ENCODE measurements at places on chromosomes 4 and X.

- DNase-seq, result no peak
Measured at GRCh38 chr4:70449220-70449619, 22.8 kb upstream of the MUC7 start.

DNA sequence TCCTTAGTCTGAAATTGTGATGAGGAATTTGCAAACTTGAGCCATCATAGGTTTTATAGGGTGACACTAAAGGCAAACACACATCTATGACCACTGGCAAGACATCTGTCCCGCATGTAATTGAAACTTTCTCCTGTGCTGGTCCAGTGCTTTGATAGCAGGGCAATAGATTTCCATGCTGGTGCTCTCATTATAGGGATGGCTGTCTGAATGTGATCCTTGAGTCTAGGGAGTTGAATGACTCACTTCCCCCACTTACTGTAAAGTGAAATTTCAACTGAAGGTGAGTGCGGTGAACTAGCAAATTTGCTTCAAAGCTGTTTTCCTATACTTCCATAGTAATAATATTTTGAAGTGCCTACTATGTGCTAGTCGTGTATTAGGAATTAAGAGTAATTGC is 1630.0 kb downstream of the STIM2 start:
- no peak for DNase-seq

- DNase-seq, result no peak
Measured at GRCh38 chr4:118972167-118972566, 83.5 kb downstream of the SYNPO2 start.

- DNase-seq, result no peak
Measured at GRCh38 chrX:140038842-140039241, 73.5 kb upstream of the CXorf66 start.

- DNase-seq, result peak; percentile 84
Measured at GRCh38 chr4:16001484-16001858, 38.5 kb upstream of the FGFBP2 start.

DNA sequence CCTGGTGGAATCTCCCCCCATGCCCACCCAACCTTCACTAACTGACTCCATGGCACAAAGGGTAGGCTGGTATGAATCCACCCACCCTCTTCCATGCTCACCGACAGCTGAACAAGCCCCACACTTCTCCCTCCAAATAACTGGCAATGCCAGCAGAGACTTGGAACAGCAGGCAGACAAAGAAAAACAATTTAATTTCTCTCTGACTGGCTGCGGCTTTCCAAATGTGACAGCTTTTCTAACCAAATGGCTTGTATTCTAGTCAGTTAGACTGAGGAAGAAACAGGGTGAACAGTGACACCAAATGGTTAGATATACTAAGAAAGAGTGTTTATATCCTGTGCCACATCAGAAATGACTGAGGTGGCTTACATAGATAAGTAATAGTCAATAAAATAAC is 199.3 kb upstream of the ADAMTS3 start:
- DNase-seq, result no peak

GRCh38 chr4:173214231-173214630 is 45.6 kb downstream of the GALNT7 start:
- no peak for DNase-seq

- DNase-seq, result no peak
Measured at GRCh38 chr4:42562016-42562415, 94.9 kb downstream of the ATP8A1 start.

DNA sequence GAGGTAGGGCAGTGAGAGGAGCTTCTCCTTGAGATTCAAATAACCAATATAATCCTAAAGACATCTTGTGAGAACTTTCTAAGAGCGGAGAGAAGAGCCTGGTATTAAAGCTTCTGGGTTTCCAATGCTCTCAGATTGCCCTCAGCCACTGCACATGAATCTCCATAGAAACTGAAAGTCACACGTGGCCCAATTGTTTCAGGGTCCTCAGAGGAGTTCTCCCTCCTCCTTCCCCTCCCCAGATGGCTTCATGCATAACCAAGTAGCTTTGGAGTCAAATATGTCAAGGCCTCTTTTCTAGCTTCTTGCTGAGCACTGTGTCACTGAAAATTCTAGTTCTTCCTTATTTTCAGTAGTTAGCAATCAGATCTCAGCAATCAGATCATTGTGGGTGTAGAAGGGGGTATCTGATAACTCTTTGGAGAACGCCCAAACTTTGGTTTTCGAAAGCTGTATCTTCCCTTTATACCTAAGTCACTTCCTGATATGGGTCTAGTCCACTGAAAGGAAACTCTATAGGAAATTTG is 2.2 kb downstream of the BTK start:
- peak; percentile 87 for DNase-seq

DNA sequence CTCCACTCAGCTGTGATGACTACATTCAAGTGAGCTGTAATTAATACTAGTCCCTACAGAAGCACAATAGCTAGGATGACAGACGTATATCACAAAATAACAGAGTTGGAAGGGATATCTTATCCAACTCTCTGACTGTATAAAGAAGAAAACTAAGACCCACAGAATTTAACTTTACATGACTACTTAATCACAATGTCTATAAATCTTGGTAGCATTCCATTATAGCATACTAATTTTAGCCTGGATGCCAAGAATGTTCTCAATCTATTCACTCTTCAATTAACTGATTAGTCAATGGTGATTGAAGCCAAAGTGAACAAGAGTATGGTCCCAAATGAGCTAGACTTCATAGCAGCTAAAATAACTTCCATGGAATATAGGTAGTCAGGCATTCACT is 31.2 kb downstream of the RPS6KA6 start:
- no peak for DNase-seq

GRCh38 chrX:12871257-12871656 is 4.4 kb downstream of the TLR7 start:
- DNase-seq, result no peak

DNA sequence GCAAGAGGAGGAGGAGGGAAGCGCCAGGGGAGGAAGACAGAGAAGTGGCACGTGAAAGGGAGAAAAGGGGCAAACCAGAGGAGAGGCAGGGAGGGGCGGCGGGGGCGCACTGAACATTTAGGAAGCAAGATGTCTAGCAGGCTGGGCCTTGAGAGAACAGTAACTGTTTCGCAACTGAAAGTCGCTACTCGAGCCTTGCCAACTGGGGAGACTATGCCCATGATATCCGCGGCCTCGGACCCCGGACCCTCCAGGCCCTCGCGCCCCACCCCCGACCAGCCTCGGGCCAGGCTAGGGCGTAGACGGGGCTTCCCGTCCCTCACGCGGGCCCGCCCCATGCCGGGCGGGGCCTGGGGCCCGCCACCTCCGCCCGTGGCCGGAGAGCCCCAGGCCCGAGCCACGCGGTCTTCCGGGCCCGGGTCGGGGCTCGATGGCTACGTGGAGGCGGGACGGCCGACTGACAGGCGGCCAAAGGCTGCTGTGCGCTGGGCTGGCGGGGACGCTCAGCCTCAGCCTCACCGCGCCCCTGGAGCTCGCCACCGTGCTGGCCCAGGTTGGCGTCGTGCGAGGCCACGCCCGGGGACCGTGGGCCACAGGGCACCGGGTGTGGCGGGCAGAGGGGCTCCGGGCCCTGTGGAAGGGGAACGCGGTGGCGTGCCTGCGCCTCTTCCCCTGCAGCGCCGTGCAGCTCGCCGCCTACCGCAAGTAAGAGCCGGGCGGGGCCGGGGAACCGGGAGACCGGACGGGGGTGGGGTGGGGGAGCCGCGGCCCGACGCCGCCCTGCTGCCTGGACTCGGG is at the start of gene SLC25A43:
Gene SLC25A43, plus strand, starts transcription at position 363 of the 798 bp plus-strand sequence. Its CDS starts 68 bp downstream, at position 431.
- peak; percentile 57 for DNase-seq

GRCh38 chr4:47882228-47882627 is 32.2 kb downstream of the NFXL1 start:
- DNase-seq, result no peak

DNA sequence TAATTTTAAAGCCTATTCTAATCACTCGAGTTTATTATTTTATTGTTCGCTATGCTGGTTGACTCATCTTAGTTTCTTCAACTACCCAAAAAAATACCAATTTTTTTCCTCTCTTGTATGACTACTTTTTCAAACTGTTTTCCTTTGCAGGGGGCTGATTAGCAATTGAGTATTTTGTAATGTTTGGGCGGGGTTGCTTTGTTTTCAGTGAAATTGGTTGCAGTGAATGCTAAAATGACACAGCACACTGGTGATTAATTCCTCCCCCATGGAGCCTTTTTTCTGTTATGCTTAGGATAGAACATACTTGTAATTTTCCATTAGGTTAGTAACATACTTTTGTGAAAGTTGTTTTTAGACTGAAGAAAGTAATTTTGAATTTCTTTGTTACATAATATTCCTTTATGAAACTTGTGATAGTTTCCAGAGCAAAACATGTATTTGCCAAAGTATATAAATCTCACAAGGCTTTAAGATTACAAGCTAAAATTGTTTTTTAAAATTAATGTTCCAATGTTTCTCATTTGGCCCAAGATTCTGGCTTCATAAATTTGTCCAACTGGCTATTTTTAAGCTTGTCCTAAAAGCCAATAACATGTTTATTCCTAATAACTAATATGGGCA is 120.4 kb downstream of the CHIC1 start:
- DNase-seq, result no peak

All from Karpas-422 (cell line).